ENCODE measurements at places on chromosomes 5 and 9.

DNA sequence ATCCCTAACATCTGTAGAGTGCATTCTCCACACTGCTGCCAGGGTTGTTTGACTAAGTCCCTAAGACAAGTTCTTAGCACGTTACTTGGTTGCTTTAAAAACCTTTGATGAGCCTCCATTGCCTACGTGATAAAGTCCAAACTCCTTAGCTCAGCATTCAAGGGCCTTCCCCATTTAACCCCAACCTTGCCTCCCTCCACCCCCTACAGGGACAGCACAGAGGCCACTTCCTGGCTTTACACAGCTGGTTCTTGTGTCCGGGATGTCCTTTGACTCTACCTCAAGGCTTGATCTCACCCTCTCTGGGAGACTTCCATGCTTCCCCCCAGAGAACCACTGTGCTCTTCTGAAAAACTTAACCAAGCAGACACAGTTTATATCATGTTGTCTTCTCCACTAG lies 29.4 kb downstream of the FAM240B start:
- no peak for DNase-seq

DNA sequence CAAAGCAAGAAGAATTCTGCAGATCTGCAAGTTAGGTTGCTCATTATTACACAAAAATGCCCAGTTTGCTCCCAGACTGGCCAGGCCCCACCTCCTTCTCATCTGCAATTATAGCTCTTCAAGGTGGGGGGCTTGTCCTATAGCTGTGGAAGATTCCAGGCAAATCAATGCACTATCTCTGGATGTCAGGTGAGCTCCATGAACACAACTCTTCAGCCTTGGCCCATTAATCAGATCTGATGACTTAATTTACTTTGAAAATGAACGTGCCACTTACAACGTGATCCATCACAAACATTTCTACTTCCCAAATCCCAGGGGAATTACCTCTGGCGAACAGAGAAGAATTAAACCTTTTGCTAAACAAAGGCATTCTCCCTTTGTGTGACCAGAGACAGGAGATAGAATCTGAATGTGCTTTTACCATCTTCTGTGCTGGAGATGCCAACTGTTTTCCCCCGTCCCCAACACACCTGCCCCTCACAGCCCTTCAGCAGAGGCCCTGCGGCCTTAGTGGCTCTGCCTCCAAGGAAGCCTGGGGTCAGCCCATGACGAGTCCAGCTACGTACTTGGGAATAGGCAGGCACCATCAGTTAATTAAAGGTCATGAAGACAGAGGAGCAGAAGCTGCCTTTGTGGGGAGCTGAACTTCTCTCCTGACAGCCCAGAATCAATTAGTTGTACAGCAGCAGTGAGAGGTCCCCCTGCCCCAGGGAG lies 60.5 kb downstream of the SNX18 start:
- no peak for DNase-seq

DNA sequence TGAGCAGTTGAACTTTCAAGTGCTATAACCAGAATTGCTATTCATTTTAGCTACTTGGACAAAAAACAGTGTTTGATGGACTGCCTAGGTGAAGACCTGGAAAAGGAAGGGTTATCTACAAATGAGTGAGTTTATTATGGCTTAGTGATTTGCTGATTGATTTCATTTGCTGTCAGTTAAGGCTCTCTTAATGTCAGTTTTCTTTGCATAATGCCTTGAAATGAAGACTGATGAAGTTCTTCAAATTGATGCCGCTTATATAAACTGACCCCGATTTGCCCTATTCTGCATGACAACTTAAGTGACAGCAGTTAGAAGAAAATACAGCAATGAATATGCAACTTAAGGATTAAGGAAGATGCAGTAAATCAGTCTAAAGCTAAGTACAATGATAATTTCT lies 332.6 kb downstream of the CCDC171 start:
- no peak for DNase-seq

DNA sequence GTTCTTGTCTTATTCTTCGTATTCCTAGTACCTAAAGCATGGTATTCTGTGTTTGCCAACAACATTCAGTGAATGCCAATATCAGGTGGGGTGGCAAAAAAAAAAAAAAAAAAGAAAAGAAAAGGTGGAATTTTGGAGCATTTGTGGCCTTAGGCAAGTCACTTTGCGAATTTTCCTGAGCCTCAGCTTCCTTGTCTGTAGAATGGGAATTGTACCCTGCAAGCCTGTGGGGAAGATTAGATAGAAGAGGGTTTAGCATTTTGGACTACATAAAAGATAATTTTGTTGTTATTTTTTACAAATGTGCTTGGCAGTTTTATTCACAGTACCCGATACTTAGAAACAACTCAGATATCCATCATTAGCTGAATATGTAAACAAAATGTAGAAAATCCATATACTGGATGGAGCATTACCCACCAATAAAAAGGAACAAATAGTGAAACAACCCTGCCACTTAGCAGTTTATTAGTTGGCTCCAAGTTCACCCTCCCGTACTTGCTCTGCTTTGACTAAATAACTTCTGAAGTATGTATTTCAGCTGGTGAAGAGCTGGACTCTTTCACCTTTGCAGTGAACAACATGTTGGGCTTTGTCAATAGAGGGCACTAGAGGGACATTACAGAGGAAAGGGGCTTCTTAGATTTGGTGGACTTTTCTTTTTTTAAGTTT lies 13.6 kb downstream of the UBE2D2 start:
- no peak for DNase-seq

DNA sequence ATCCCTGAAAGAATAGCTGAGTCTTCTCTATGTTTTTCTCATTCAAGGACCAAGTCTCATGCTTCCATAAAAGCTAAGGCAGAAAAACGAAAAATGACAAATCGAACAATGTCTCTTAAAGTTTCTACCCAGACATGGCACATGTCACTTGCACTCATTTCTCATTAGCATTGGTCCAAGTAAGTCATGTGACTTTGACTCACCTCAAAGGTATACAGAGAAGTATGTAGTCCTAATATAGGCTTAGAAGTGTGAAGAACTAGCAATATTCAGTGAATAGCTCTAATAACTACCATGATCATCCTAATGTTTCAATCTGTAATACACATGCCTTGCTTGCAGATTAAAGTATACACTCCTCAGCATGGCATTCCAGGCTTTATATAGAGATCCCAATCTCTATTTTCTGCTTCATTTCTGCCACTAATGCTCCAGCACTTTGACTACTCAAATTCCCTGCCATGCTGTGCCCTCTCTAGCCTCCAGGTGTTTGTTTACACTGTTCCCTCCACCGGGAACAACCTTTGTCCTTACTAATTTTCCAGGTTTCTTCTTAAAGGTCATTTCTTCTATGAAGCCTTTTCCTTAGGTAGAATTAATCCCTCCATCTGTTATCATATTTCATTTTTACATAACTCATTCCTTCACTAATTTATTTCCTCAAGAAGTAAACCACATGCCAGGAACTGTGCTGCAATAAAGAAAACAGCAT lies 98.9 kb downstream of the CEMIP2 start:
- no peak for DNase-seq

- no peak for DNase-seq
These were observed 379.4 kb downstream of the SEMA5A start for GRCh38 chr5:9166202-9167112.

DNA sequence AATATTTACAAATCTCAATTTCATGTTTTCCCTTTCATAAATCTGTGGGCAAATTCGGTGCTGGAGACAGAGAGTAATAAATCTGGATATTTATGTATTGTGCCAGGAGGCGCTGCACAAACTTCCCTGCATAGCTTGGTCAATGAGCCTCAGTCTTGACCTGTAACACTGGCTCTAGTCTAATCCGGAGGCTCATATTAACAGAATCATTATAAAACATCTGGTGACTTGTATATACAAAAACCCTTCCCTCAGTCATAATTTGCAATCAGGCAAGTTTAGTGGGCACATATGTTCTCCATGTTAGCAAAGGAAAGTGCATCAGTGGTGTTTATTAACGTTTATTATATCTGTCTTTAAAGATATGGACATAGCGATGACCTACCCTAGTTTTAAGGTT lies 104.0 kb upstream of the BNC2 start:
- no peak for DNase-seq

GRCh38 chr5:81292130-81292529 lies 9.3 kb upstream of the ZCCHC9 start:
- DNase-seq, result no peak

GRCh38 chr9:80948066-80948465 lies 741.3 kb downstream of the TLE1 start:
- no peak for DNase-seq

DNA sequence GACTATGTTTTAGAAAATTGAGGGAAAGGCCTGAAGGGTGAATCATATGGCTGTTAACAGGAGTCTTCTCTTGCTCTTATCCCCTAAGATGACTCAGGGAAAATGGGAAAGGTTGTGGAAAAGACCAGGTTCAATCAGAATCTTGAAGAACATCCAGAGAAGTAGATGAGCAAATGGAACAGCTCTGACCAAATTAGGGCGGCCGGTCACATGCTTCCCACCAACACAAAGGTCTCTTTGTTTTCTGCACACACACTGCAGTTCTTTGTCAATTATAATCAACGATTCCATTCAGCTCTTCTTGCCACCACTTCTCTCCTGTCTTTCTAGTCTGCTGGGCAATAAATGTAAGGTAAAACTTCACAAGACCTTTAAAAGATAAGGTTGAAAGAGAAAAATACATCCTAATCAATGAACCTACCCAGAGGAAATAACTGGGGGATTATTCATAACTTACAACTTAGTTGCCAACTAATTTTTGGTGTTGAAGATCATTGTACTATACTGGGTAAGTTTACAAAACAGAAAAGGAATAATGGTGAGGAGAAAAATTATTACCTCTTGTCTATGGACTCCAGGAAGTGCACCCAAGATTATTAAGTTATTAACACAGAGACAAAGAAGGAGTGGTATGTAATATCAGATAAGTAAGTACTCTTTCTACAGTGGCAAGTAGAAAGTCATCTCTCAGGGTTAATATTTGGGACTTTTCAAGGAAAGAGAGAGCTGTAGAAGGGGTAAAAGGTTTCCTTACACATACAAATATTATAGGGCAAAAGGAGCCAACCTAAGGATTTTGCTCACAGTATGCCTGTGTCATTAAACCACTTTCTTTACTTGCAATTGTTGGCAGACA lies 441.9 kb upstream of the PIK3R1 start:
- no peak for DNase-seq

GRCh38 chr9:111621895-111622480 lies 9.1 kb upstream of the DNAJC25 start:
- DNase-seq, result no peak

DNA sequence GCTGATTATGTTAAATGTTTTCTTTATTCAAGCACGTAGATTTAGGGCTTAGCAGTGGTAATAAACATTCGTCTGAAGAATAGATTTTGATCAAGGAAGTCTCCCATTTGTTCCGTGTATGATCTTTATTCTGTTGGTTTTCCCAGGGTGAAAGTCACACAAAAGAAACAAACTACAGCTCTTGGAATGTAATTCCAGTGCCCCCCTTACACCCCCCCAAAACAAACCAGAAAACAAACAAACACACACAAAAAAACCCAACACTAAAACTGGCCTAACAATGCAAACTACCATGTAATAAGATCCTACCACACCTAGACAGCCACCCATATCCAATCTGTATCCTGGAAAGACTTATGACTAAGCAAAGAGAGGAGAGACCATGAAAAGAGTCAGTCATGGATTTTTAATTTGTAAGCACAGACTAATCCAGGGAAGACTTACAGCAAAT lies 196.2 kb upstream of the ELL2 start:
- DNase-seq, result no peak

DNA sequence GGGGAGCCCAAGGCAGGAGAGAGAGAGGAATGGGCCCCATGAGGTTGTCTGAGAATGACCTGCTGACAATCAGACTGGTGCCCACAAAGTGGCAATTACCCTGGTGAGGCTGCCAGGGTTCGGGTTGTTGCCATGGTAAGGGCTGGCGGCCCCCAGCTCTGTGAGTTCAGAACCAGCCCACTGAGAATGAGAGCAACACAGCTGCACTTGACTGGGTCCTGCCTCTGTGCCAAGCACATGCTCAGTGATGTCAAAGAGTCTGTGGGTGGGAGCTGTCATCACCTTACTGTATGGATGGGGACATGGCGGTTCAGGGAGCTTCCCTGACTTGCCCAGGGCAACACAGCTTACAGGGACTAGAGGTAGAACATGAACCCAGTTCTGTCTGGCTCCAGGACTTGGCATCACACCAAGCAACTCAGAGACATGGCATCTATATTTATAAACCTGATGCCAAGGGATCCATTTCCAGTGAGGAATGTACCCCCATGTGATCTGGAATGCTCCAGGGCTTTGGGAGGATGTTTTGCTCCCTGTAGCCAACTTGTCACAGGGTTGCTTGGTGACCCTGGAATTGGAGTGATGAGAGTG lies 38.2 kb upstream of the TEX48 start:
- no peak for DNase-seq

DNA sequence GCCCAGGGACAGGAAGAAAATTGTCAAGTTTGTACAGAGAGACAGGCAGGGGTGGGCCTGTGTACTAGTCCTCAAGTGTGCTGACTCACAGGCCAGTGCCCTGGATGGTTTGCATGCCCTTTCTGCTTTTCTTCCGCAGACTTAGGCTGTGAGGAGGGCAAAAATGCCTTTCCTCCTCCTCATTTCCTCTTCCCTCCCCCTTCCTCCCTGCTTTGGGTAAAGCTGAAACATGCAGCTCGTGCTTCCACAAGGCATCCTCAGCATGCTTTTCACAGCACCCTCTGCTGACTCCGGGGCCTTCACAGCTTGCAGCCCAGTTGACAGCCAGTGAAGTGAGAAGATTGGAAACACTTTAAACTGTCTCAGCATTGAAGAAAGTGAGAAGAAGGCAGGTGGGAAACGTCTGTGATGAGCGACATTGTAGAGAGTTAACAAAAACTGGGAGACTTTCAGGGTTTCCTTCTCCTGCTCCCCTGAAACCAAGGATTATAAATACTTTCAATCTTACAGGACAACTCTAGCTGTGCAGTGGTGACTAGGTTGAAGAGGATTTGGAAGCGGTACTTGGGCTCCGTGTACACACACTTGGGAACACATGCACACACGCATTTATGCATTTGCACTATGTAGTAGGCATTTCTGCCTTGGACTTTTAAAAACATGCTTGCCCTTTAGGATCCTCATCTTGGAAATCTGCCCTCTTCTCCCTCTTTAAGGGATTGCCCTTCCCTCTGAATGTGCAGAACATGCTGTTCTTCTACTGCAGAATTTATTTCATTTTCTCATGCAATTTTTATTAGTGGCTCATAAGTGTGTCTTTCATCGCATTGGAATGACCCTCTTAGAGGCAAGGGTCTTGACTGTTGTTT lies 138.8 kb downstream of the GRIA1 start:
- no peak for DNase-seq

- no peak for DNase-seq
These were observed 1061.0 kb downstream of the NR2F1-AS1 start for GRCh38 chr5:92519811-92520632.

DNA sequence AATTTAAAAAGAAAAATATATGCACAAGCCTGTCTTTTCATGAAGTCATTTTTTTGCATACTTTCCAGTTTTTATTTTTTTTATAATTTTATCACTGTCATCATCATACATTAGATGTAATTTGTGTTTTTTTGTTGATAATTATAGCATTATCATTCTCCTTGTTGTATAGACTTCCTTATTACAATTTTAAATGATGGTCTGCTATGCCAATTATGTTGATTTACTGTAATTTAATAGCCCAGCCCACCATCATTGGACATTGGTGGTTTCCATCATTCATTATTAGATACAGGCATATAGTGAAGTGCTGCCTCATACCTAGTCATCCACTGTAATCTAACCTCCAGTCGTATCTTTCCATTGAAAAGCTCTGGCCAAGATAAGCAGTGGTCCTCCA lies 3.8 kb upstream of the TJP2 start:
- no peak for DNase-seq

GRCh38 chr9:1221298-1221697 lies 171.1 kb downstream of the DMRT2 start:
- DNase-seq, result no peak

- no peak for DNase-seq
These were observed 1092.6 kb upstream of the CDH6 start for GRCh38 chr5:30100929-30101328.
